ENCODE measurements at places on chromosomes 1 and 21.

DNA sequence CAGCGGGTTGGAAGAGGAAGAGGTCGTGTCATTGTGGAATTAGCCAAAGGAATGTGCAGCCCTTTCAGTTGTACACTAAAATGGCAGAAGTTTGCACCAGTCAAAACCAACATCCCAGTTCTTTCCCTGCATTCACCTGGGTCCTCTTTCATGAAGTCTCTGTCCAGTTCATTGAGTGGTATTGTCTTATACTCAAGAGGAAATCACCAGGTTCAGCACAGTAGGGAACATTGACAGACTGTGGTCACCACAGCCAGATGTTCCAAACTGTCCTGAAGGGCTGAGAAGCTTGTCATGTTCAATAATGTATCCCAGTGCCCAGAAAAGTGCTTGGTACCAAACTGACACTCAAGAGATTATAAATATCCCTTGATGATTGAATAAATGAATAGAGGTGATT is 131.6 kb downstream of the GLUL start:
- no peak for DNase-seq

GRCh38 chr1:107051266-107051665 is 5.2 kb upstream of the PRMT6 start:
- DNase-seq, result no peak

- DNase-seq, result no peak
These were observed 10.1 kb upstream of the SAMD11 start for GRCh38 chr1:913491-914130.

DNA sequence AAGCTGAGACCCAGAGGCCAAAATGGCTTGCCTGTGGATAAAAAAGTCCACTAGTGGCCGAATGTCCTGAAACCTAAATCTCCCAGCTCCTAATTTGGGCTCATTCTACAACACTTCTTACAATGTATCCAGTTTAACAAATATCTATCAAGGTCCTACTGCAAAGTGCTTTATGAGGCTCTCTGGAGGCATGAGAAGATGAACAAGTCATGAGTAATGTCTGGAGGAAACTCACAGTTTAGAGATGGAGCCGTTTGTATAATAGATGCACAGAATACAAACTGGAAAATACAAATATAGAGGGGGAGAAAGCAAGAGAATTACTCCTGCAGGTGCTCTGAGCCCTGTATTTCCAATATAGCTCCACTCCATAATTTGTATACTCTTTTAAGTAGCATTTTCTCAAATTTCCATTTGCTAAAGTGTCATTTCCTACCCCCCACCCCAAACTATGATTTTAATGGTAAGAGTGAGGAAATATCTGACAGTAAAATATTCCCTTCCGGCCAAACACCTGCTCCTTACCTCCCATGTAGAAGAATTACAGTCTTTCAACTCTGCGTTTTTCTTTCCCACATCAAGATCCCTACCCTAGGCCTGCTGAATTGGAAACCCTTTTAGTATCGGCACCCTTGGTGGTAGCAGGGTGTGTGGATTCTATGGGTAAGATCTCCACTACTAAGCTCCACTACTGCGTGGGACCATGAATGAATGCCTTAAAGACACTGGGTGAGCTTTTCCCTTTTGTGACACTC is 3.3 kb upstream of the ADAMTS5 start:
- DNase-seq, result no peak

GRCh38 chr1:94608142-94608851 is 66.7 kb upstream of the F3 start:
- DNase-seq, result no peak

- no peak for DNase-seq
These were observed 69.3 kb downstream of the FOXD2 start for GRCh38 chr1:47507144-47507543.

DNA sequence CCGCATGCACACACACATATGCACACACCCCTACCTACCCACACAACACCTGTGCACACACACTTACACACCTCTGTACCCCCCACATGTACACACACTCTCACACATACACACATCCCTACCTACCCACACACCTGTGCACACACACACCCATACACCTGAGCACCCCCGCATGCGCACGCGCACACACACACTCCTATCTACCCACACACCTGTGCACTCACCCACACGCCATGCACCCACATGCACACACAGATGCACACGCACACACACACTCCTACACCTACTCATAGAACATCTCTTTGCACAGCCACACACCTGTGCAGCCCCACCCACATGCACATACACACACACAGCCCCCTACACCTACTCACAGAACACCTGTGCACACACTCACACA is 15.5 kb upstream of the PADI2 start:
- DNase-seq, result no peak

GRCh38 chr21:33113131-33113530 is 43.2 kb downstream of the OLIG1 start:
- DNase-seq, result no peak

DNA sequence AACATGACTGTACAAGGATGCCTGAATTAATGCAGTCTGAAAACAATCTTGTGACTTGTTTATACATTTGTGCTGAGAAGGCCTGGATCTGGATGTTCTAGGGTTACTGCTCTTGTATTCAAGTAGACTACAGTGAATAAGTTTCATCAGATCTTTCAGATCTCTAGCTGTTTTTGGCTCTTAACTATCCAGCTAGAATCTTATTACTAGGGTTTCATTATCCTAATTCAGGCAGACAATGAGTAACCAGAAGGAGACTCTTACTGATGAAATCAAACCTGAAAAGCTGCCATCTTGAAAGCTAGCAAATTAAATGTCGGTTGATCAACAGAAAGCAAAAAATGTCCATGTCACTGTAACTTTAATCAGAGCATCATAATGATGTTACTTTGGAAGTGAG is 112.5 kb upstream of the KCNK2 start:
- DNase-seq, result no peak

DNA sequence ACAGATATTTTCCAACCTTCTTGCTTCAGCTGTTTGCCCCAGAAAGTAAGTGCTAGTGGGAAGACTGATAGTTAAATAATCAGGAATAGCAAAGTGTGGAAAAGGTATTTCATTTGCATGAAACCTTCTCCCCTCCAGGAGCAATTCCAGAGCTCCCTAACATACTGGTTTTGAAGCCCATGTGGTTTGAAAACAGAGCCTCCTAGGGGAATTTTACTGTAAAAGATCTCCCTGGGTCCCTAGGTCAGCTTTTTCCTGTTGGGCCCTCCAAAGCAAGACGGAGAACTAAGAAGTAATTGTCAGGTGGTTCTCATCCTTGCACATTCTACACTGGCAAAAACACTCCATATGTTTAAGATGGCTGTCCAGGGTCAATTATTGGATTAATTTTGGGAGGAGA is 218.7 kb upstream of the FOXD3 start:
- DNase-seq, result no peak
